ENCODE measurements at places on chromosomes 6 and 20.

GRCh38 chr6:14951704-14952103 is 294.2 kb upstream of the JARID2 start:
- no peak for DNase-seq

DNA sequence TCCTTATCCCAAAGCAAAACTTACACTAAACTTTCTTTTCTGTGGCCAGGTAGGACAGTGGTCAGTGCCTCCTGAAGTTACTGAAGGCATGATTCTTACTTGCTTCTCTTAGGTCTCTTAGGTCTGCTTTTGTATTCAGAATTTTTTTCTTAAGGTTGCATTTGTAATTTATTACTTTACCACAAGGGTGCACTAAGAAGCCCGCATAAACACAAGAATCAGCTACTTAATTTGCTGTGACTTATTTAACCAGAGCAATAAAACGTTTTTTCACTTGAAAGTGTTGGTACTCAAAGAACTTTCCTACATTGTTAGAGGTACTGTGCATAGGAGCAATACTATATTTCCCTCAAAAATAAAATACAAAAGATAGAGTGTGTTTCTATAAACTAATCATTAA is 75.4 kb upstream of the LAMA2 start:
- DNase-seq = no peak

DNA sequence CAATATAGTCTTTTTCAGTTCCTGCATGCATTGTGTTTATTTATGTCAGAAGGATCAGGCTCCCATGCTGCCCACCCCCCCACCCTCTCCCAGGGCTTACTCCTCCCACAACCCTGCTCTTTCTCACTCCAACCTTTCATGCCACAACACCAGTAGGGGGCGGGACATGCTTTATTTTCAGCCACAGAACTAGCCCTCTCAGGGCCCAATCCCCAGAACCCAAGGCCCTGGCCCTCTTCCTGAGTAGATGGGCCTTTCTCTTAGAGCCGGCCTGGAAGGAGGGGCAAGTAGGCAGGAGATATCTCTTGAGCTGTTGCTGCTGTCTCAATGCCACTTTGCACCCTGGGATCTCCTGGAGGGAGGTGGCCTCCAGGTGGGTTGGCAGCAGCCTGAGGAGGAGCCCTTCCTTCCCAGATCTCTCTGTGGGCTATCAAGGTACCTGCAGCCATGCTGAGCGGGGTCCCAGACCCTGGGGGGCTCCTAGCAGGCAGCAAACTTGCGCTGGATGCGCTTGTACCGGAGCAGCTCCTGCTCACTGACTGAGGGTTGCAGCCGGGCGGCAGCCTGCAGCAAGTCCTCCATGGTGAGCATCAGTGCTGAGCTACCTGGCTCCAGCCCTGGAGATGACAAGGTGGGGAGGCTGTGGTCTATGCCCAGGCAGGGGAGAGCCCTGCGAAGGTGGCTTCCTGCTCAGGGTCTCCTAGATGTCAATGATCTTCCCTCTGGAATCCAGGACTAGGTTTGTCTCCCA is 3.5 kb downstream of the GNMT start:
- DNase-seq = peak; percentile 37

DNA sequence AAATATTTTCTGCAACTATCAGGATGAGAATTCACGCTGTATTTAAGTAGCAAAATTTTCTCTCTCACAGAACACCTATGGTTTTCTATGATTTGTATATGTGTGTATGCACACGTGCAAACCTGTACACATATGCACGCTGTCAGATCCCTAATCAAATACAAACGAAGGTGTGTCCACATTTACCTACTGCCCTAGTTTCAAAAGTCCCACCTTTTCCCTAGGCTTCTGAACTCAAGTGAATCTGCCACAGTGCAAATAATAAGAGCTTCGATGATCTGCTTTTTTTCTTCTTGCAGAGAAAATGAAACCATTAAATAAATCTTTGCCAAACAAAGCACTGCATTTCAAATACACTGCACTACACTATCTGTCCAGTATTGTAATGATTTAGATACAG is 6.5 kb downstream of the HIVEP2 start:
- no peak for DNase-seq

DNA sequence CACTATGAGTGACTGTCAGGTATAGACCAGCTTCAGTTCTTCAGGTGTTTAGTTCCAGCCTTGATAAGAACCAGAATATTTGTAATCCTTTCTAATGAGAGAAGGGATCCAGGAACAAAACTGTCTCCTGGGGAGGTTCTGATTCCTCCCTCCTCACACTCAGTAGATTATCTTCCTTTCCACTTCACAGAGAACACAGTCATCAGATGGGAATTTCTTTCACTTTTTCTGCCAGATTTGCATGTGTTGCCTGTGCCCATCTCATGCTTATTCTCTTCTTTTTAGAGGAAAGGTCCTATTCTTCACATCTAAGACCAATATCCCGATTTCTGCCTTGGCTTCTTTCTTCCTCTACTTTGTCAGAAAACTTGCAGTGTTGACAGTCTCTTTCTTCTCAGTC is 50.8 kb downstream of the CD109 start:
- no peak for DNase-seq

DNA sequence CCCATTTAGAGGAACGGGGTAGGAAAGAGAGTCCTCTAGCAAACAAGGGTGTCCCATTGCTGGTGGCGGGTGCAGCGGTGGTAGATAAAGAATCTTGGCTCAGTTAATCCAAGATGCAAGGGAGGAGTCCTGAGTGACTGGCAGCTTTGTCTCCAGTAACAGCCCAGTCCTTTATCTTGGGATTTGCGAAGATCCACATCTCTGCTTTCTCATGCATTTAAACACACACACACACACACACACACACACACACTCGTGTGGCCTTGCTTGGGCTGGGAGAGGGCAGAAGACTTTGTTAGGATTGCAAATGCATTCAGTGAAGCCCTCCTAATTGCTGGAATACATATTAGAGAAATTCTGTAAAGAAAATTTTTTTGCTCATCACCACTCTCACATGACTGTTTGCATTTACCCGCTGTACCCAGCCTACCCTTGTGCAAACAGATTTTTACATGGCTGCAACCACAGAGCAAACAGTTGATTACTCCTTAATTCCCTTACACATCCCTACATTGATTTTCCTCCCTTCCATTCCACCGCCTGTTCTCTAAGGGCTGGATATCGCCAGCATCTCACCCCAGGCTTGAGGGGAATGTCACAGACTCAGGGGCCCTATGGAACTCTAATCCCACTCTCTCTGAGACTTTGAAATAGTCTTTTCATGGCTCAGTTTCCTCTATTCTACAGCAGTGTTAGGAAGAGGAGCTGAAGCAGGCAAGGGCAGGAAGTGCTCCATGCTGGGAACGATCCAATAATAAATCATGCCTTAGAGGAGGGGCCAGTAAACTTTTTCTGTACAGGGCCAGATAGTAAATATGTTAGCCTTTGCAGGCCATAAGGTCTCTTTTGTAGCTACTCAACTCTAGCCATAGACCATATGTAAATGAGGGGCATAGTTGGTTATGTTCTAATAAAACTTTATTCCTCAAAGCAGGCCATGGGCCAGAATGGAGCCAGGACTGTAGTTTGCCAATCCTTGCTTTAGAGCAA is 3.5 kb downstream of the C6orf132 start:
- no peak for DNase-seq

- no peak for DNase-seq
Measured at GRCh38 chr6:110422444-110422822, 7.1 kb upstream of the DDO start.

DNA sequence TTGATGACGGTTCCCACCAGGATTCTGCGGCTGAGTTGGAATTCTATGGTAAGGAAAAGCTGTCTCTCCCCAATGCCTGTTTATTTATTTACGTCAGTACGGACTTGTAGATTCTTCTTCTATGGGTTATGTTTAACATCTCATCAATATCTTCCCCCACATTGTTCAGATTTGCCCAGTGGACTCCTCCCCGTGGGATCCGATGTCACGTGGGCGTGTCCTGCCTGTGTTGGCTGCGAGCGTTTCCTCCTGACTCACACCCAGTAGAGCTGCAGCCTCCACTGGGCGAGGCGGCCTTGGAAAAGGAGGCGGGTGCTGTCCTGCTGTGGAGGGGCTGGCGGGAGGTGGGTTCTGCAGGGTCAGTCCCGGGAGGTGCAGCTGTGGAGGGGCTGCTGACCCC is 46.8 kb upstream of the SLCO4A1 start:
- DNase-seq = no peak

GRCh38 chr20:48621376-48622078 is 206.3 kb downstream of the PREX1 start:
- no peak for DNase-seq

GRCh38 chr20:46371656-46372055 is 34.8 kb downstream of the ELMO2 start:
- no peak for DNase-seq

DNA sequence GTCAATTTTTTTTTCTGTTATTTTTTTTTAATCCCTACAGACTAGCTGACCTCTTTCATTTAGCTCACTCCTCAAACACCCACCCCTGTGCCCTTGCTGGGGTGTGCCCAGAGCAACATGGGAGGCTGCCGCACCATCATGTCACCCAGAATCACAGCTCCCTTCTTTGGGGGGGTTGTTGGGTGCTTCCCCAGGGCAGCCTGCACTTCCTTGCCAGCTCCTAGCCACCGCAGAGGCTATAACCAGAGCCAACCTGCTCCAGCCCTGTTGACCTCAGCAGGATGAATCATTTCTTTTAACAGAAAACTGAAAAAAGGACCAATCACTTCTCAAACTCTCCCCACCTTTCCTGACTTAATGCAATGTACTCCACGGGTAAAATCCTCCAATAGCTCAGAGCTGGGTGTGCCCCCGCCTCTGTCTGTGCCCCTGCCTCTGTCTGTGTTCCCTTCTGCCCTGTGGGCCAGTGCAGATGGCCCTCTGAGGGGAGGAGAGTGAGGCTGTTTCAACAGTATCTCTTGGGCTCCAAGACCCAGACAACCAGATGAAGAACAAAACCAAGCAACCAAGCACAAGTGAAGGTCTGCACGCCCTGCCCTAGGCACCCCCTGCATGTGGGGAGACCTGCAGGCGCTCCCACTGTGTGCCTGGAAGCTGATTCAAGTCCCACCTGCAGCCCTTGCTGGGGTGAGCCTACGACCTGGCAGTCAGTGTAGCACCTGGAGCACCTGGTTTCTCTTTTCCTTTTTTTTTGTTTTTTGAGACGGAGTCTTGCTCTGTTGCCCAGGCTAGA is 67.7 kb downstream of the PYGB start:
- no peak for DNase-seq

DNA sequence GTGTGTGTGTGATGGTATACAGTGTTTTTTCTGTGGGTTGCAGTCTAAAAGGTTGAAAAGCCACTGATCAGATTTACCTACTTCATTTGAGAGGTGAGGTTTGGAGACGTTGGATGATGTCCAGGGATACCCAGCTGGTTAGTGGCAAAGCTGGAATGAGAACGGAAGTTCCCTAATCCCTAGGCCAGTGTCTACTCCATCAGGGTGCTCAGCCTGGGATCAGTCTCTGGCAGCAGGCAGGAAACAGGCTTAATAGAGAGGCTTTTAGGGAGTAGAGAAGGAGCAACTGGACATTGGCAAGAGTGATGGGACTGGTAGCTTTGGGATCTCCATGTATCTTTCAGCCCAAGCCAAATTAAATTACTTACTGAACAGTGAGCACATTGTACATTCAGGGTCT is 80.7 kb downstream of the C6orf52 start:
- DNase-seq = no peak

DNA sequence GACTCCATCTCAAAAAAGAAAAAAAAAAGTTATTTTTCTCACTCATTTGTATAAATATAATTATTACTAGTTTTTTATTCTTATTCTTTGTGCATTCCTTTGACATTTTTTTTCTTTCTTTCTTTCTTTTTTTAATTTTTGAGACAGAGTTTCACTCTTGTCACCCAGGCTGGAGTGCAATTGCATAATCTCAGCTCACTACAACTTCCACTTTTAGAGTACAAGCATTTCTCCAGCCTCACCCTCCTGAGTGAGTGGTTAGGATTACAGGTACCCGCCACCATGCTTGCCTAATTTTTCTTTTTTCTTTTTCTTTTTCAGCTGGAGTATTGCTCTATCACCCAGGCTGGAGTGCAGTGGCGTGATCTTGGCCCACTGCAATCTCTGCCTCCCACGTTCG is 51.4 kb upstream of the JARID2 start:
- no peak for DNase-seq

GRCh38 chr6:130043344-130043743 is 25.0 kb downstream of the L3MBTL3 start:
- no peak for DNase-seq

DNA sequence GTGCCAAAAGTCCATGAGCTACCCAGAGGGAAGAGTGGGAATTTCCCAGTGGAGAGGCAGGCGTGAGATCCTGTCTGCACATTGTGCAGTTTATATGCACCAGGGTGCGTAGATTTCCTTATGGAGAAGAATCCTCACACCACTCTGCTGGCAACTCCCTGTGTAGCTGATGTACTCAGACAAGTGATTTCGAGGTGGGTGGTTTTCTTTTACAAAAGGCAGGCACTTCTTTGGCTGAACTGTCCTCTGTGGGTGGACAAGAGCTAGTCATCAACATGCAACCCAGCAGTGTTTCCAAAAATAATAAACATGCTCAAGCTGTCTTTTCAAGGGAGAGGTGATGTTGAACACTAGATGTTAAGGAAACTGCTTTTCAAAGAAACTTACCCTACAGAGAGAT is 121.7 kb upstream of the NXT1 start:
- no peak for DNase-seq

- DNase-seq = no peak
Measured at GRCh38 chr6:151067684-151068596, 171.8 kb upstream of the AKAP12 start.

GRCh38 chr6:68559070-68559469 is 76.0 kb upstream of the ADGRB3 start:
- no peak for DNase-seq

GRCh38 chr20:36720510-36720909 is 25.4 kb downstream of the NDRG3 start:
- no peak for DNase-seq

- DNase-seq = no peak
Measured at GRCh38 chr6:90454836-90455427, 131.9 kb downstream of the MAP3K7 start.

DNA sequence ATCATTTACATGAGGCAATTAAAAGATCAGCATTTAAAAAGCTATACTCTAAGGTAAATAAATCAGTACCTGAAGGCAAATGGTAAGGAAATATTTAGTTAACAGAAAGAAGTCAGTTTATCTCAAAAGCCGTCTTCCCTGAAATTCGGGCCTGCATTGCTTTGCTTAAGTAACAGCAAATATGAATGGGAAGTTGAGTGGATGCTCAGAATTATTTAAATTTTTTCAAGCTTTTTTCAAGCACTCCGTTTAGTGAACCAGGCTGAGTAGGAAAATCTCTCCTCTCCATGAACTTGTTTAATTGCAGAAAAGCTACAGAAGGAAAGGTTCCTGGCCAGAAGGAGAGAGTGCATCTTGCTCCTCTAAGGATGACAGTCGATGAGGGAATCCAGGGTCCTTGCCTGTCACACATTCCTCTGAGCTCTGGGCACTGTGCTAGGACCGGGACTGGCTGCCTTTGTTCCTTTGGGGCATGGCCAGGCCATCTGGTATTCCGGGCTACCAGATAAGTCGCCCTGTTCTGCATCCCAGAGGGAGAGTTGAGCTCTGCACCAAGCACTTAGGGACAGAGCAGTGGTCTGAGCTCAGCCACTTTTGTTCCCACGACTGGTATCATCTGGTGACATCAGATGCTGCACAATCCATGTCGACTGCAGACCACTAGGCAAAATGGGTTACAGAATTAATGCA is 77.6 kb downstream of the RIN2 start:
- no peak for DNase-seq
